ENCODE measurements at places on chromosomes 12 and 14.

DNA sequence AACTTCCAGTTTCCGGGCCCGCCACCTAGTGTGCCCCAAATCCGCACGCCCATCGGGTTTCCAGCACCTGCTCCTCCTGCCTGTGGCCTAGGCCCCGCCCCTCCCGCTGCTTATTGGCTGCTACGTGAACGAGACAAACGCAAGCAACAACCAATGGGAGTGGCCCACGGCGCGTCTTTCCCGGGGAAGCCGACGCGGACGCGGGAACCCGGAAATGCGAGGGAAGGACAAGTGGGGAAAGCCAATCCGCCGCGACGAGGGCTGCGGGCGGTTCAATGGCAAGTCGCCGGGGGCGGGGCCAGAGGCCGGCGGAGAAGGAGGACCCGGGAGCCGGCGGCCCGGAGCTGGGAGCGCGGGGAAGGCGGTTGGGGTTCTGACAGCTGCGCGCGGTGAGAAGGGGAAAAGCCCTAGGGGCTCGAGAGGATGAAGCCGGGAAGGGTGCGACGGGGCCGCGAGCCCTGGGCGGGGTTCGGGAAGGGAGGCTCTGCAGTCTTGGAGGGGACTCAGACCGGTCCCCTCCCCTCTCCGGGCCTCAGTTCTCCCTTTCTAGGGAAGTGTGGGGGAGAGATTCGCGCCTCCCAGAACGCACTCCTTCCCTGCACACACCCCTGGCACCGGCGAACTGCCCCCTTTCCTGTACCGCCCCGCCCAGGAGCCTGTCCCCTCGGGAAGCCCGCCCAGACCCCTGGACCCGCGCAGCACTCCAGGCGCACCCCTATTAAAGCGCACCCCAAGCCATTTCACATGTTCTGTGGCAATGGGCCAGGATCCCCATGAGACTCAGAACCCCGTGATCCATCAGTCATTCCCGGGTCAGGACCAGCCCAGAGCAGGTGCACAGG, at the start of gene FICD:
Gene FICD, plus strand, starts transcription at position 305 of the 842 bp plus-strand sequence. CDS start 1,696 bp downstream, outside the sequence.
- peak; percentile 98 for DNase-seq

GRCh38 chr12:130439250-130439649, 101.6 kb downstream of the PIWIL1 start:
- no peak for DNase-seq

- no peak for DNase-seq
Observed at GRCh38 chr14:38226366-38226765, 18.7 kb downstream of the SSTR1 start.

DNA sequence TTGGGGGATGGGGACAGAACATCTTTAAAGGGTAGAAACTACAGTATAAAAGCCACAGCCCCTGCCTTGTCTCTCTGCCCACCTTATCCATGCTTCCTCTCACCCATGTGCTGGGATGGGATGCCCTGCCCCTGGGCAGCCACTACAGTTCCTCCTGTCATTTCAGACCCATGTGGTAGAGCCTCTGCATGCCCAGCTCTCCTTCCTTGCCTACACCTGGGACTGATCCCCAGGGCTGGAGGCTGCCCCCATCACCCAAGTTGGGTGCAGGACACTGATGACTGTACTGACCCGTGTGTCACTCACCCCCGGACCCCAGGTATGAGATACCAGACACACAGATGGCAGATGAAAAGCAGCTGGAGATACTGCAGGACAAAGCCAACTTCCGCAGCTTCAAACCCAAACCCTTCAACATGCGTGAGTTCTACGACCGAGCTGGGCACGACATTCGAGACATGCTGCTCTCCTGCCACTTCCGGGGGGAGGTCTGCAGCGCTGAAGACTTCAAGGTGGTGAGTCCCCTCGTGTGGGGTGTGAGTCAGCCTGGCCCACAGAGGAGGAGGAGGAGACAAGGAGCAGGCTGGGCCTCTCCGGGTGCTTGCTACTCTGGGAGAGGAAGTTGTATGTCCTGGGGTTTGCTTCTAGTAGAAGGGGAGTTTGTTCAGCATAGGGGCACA, 2.2 kb downstream of the ASIC1 start:
- DNase-seq = peak; percentile 63

DNA sequence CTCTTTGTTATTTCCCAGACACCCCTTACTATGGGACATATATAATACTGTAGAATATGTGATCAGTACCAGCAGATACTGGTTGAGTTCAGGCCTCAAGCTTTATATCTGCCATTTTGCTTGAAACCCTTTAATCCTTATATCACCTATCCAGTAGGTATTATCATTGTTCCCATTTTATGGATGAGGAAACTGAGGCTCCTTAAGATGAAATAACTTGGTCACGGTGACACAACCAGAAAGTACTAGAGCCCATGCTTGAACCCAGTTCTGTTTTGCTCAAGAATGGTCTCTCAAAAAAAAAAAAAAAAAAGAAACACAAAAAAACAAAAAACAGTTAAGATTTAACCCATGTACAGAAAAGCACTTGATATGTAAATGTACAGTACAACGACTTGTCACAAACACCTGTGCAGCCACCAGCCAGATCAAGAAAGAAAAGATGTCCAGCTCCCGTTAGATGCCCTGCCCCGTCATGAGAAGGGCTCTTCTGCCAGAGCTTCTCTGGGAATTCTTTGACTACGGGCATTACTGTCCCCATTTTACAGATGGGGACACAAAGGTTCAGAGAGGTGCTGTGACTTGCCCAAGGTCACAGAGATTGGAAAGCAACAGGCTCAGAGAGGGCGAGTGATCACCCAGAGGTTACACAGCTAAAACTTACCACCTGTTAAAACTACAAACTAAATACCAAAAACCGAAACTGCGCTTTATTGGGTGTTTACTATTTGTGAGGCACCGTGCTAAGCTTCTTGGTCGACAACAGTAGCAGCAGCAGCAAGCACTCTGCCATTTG, 669 bp upstream of the WSCD2 start:
- DNase-seq = no peak

- DNase-seq = no peak
Observed at GRCh38 chr14:22535126-22535525, 53.9 kb downstream of the DAD1 start.

GRCh38 chr12:13628067-13628466, 353.3 kb downstream of the GRIN2B start:
- no peak for DNase-seq

DNA sequence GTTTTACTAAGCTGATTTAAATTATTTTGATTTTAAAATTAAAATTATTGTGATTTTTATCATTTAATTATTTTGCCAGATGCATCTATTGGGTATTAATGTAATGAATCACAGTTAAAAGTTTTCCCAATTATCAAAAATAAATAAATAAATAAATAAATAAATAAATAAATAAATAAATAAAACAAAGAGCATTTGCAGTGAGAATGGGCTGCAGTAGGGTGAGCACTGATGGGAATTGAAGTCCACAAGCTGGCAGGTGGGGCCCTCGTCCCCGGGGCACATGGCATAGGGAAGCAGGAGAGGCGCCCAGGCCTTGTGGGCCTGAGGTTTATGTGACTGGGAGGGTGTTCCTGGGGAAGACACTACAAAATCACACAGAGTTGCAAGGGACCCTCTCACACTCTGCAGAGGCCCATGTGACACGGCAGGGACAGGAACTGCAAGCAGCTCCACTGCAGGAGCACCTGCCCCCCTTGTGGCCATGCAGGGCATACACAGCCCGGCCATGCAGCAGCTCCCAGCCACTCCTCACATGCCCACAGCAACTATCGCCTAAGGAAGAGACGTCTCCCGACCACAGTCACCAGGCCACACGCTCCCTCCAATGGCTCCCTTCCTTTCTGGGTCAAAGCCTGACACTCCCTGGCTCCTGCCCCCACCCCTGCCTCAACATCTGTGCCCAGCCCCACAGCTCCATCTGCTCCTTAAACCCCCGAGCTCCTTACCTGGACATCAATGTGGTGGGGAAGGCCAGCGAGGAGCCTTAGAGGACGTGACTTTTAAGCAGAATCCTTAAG, 256.3 kb upstream of the SFSWAP start:
- no peak for DNase-seq

DNA sequence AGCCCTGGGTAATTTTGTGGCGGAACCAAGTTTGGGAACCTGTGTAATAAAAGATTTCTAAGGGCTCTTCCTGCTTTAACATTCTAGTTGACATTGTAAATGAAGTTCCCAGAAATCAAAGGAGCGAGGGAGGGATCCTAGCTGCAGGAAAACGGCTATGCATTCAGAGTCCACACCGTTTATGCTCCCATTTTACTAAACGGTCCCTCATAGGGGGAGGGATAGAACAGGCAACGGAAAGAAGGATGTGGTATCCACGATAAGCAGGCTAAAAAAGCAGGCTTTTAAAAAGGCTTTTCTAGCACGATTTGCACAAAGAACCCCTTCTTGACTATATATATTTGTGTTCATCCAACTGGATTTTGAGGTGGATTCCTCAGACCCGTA, 559 bp downstream of the SYNJ2BP start:
- no peak for DNase-seq

GRCh38 chr12:75323663-75324062, 6.5 kb downstream of the CAPS2 start:
- no peak for DNase-seq

DNA sequence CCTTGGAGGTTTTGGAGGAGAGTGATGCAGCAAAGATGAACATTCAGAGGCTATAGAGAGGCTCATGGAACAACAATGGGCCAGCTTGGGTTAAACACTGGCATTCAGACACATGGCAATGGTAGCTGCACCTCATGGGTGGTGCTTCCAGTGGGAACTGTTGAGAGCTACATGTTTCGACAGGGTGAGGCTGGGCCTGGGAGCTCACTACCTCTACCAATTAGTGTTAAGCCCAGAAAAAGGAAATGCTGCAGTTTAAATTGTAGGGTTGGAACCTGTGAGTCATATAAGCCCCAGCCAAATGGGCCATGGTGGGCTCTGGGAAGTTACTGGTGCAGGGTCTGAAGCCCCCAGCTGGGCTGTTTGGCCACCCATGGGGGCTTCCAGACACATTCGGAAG, 279.7 kb downstream of the ZFP36L1 start:
- no peak for DNase-seq

GRCh38 chr14:32027255-32027939, 49.7 kb upstream of the ARHGAP5 start:
- no peak for DNase-seq

DNA sequence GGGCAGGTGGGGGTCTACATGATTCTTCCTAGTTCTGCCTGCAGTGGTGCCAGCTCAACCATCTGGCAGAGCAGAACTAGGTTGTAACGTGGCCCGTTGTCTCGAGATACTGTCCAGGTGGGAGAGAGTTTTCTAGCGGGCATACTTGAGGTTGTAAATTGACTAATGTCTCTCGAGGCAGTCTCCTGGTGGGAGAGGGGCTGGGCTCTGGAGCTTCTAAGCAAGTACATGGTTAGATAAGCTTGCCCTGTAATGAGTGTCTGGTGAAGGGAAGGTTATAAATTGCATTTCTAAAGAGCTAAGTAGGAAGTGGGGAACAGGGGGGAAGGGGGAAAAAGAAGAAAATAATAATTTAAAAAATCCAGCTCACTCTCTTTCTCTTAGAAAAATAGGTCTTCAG, 18.1 kb downstream of the BDKRB1 start:
- no peak for DNase-seq

GRCh38 chr12:123599310-123599709, 2.6 kb upstream of the DDX55 start:
- DNase-seq = no peak

DNA sequence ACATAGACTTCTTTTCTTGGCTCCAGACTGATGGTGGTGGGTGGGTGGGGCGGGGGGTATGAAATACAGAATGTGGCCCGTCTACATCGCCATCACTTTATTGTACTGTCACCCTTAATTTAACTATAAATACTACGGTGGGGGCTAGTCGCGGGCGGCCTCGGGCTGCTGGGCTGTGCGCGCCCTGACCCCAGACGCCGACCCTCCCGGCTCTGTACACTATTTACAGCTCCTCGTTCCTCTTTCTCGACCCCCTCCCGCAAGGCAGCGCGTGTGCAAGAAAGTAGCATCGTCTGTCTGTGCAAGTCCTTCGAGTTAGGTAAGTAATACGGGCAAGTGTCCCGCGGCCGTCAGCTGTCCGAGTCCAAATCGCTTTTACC, 1.8 kb downstream of the GSC start:
- no peak for DNase-seq

GRCh38 chr12:10331642-10332239, 24.1 kb downstream of the KLRD1 start:
- DNase-seq = no peak

DNA sequence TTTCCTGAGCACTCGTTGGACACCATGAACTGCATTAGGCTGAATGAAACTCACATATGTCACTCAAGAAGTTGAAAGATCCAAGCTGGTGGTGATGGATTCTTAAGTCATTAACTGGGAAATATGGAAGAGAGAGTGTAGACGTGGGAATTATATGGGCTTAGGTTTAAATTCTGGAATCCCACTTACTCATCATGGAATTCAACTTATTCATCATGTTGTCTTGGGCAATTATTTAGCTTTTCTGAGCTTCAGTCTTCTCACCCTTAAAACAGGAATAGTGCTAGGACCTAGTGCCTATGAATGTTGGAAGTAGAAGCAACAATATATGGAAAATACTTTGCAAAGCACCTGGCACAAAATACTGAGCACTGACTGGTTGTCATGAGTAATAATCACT, 292.4 kb upstream of the TBX3 start:
- no peak for DNase-seq
